Activated B cell treated with CpG ODN at 0.5 μM for 24 hours (primary cell): ENCODE measurements at places on chromosomes 13 and 19. TPM values are rescaled to one million over a fixed set of nuclear protein-coding genes. Genes with fewer than 3 reads are reported as not detected.

The IRGQ gene
- total RNA-seq: 13.1 and 14.1 TPM in 2 replicates

DNA sequence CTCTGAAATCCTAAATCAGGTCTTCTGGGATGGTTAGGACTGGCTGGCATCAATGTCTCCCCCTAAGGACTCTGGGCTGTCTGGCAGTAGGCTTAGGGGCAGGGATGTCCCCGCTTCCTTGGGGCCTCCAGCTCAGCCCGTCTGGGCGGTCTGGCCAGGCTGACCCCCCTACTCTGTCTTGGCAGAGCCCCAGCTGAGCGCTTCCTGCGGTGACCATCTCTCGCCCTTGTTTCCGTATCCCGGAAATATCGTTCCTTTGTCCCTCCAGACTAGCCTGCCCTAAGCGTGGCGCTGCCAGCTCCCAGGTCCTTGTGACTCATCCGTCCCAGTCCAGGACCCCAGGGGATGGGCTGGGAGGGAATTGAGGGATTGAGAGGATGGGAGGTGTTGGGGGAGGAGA is 11.3 kb downstream of the GTPBP3 start:
- DNase-seq: no peak

- no peak for DNase-seq
These were observed 17.8 kb downstream of the PROZ start for GRCh38 chr13:113176280-113176679.

- no peak for DNase-seq
These were observed 56.7 kb upstream of the USP29 start for GRCh38 chr19:57063070-57063469.

DNA sequence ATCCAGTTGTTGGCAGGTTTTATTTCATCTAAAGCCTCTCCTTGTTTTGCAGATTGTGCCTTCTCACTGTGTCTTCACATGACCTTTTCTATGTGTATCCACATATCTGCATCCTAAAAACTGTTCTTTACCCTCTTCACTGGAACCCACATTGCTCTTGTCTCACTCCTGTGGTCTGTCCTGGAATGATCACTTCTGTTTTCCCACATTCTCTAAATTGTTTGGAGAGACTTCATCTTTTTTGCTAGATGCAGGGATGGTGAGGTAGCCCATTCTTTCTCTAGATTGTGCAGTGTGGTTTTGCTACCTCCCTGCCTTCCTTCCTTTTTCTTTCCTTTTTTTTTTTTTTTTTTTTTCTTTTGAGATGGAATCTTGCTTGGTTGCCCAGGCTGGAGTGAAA is 608.6 kb upstream of the MIR17HG start:
- no peak for DNase-seq

DNA sequence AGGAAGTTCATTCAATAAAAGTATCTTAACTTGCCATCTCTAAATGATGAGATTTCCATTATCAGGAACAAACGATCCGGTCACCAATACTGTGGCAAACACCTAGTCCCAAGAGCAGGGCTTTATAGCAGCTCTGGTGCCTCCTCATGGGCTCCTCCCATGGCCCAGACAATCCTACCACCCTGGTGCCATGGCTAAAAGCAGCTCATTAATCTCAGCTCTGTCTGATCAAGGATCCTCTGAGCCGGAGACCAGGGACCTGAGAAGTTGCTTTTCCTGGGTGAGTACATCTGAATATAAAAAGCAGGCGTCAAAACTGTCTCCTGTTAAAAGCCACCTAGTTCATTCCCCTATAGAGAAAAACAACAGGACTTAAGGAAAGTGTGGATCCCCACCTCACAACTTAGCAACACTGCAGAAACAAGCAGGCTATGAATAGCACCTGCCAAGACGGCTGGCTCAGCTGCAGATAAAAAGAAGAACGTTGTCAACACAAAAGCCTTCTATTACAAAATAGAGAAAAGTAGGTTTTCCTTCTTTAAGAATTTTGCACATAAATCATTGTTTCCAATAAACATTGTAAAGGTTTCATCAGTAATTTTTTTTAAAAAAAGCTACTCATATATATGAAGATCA is 30.3 kb downstream of the TSHZ3 start:
- no peak for DNase-seq

DNA sequence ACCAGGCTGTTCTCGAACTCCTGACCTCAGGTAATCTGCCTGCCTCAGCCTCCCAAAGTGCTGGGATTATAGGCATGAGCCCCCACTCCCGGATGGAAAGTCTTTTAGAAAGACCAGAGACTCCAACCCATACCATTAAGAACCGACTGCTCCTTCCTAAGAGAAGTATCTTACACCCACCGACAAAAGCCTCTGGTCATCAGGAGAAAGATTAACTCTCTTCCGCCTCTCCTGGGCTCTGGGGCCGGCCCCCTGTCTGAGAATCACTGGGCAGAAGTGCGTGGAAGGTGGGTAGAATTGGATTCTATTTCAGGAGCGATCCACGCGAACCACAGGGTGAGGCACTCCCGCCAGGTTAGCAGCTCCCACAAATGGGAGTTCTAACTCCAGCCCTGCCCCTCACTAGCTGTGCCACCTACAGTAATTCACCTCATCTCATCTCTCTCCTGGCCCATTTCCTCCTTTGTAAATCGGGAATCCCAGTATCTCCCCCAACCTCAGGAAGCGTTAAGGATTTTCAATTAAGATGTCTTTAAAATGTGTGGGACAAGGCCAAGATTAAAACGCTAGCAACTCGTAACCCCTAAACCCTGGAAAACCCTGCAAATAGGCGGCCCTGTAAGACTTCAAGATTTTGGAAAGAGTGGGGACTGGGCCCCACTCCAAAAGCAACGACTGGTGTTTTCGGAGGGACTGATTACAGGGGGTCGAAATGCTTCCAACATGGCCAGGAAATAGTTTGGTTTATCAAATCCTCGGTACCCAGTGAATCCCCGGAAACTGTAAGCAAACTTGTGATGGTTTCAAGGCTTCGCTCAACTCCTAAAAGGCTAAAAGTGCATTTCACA is 1.3 kb downstream of the HNRNPL start:
- DNase-seq: no peak

DNA sequence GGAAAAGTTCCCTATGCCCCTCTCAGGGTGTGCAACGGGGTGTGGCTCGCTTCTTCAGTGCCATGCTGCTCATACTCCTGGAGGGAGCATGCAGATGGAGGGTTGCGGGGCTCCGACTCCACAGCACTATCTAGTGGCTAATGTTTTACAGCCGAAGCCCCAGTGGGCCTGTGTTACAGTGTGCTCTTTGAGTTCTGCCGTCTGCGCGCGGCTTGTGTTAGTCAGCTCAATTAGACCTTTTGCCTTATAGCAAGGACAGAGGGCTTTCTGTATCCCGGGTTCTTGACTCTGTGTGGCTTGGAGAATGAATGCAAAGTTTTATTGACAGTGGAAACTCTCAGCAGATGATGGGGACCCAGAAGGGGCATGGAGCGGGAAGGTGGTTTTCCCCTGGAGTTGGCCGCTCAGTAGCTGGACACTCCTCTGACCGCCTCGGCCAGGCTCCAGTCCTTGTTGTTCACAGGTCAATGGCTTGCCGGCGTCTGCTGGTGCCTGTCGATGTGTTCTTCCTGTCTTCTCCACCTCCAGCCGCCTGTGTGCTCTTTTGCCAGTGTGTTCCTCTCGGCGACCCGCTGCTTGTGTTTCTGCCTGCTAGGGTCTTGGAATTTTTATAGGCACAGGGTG is 383.4 kb downstream of the LMO7 start:
- DNase-seq: no peak

DNA sequence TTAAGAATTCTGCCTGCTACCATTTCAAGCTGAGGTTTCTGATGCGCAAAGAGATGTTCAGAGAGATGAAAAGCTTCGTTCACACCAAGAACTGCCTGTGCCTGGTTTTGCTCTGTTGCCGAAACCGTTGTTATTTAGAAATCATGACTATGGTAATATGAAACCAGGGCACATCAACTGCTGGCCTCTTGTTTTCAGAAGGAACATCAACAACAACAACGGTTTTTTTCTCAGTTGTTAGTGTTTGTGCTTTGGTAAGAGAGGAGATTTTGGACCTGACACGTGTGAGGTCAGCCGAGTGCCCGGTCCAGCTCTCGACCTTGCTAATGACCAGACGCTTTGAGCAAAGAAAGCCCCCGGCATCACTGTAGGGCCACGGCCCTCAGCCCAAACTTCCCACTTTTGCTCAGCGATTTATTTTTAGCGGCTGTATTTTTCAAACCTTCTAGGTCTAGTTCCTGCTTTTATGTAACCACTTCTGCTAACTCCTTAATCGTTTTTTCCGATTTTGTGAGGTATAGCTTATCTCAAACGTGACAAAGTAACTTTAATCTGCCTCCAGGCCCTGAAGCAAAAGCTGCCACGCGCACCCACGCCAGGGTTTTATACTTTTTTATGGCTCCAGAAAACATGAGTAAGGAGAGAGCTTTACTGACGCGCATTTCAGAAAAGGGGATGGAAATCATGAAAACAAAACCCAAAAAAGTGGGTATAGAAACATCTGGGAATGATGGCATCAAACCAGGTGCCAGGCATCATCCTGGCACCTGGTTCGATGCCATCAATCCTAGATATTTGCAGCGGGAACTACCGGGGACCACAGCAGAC is 42.0 kb downstream of the KLF2 start:
- peak; percentile 59 for DNase-seq
